Endodermal cell (in vitro differentiated cells): ENCODE measurements at places on chromosomes 11 and 22. TPM values are rescaled to one million over a fixed set of nuclear protein-coding genes. Genes with fewer than 3 reads are reported as not detected.

- DNase-seq: no peak
Observed at GRCh38 chr11:121884626-121885025, 231.4 kb downstream of the BLID start.

GRCh38 chr11:100459811-100460210 is 227.3 kb upstream of the ARHGAP42 start:
- no peak for DNase-seq

- no peak for DNase-seq
Observed at GRCh38 chr11:24685821-24686220, 189.0 kb downstream of the LUZP2 start.

DNA sequence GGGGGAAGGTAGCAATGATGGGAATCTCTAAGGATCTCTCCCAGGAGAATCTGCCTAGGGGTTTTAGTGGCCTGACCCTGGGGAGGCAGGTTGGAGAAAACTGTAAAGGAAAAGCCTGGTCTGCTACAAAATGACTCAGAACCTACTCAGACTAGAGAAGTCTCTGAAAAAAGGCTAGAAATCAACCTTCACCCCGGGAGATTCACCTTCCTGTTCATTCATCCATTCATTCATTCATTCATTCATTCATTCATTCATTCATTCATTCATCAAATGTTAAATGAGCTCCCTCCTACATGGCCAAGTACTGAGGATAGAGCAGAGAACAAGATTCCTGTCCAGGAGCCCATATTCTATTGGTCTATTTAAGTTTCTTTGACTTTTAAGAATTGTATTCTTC is 8.9 kb upstream of the ANKK1 start:
- no peak for DNase-seq

DNA sequence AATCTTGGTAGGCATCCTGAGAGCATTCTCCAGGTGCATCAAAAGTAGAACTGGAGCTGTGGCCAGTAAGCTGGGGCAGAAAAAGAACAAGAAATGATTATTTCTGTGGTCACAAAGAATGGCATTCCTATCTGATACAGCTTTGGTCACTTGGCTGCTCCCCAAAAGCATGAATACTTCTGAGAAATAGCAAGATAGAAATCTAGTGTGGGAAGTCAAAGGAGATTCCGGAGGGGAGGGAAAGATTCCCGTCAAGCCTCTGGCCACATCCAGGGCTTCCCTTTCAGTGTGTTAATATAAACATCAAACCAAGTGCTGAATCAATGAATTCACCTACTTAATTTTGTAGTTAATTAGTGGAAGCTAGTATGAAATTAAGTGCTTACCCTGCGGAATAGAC is 1185.4 kb downstream of the LRRC4C start:
- no peak for DNase-seq

DNA sequence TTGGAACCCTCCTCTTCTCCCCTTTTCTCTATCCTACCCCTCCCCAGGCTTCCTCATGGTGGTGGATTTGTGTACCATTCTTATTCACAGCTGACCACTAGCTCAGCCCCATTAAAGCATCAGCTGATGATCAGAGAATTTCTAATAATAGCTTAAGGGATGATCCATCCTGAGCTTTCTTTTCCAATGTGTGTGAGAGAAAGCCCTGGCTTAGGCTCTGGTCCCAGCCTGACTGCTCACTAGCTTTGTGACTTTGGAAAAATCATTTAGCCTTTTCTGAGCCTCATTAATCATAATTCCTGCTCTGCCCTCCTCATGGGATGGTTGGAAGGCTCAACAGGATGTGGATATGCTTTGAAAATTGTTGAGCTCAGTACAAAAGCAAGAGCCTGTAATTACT is 26.3 kb upstream of the CCDC90B start:
- no peak for DNase-seq

DNA sequence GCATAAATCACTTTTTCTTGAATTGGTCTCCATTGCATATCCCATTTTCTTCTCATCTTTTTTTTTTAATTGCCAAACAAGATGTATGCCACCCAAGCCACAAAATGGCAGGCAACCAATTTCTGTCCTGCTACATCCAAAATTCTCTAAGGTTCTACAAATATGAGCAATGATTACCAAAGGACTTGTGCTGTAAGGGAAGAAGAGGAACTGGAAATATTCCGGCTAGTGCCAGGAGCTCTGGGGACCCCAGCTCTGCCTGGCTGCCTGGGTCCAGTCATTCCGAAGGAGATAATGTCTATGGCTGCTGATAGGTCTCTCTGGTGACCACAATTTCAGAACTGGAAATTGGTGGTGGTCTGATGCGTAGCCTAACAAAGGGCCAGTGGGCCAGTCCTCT is 17.1 kb upstream of the SNX32 start:
- no peak for DNase-seq

DNA sequence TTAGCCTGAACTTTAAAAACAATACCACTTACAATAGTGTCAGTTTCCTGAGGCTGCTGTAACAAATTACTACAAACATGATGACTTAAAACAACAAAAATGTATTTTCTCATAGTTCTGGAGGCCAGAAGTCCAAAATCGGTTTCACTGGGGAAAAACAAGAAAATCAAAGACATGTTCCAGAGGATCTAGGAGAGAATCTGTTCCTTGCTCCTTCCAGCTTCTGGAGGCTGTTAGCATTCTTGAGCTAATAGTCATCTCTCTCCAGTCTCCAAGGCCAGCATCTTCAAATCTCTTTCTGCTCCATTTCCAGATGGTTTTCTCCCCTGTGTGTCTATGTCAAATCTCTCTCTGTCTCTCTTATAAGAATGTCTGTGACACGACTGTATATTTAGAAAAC is 67.6 kb upstream of the TEAD1 start:
- no peak for DNase-seq

DNA sequence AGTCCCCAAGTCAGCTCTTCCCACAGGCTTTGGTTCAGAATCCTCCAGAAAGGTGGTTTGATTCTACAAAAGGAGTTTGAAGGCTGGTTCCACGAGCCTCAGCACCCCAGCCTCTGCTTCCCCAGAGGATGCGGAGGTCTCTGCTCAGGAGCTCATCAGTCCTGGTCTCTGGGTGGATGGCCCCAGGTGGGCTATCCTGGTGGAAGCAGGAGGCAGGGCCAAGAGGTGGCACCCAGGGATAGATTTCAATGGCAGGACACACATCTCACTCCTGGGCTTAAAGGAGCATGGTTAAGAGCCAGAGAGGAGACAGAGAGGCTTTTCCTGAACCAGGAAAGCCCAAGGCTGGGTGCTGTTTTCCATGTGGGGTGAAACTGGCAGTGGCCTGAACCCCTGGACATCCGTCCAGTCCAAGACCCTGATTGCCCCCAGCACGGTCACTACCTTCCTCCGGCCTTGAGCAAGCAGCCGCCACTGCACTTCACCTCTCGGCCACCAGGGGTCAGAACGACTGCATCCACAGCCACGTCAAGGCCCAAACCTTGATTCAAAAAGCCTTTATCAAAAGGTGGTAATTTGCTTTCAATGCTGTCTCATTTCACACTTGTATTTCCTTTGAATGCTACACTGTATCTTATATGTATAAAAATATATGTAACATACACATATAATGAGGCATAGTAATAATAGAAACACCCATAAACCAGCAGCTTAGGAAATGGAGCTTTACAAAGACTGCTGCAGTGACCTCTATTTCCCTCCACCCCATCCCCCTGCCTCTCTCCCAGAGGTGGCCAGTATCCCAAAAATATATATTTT is 19.3 kb upstream of the FXYD2 start:
- peak; percentile 94 for DNase-seq

DNA sequence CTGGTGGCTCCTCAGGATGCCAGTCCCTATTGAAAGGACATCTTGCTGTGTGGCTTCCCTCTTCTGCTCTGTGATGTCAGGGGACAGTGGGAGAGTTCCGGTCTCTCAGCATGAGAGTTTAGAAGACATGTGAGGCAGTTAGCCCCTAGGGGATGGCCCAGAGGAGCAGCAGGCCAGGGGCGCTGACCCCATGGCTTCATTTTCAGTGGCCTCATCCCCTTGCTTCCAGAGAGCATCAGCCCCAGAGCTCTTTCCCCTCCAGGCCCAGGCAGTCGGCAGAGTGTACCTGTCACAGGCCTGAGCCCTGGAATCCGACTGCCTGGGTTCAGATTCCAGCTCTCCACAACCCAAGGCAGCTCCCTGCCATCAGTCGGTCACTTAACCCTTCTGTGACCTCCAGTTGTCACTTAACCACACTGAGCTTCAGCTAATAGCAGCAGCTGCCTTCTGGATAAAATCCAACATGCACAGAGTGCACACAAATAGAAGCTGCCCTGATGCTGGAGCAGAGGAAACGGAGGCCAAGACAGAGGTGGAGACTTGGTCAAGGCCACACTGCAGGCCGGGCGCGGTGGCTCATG is 14.1 kb upstream of the LRRC10B start:
- no peak for DNase-seq

DNA sequence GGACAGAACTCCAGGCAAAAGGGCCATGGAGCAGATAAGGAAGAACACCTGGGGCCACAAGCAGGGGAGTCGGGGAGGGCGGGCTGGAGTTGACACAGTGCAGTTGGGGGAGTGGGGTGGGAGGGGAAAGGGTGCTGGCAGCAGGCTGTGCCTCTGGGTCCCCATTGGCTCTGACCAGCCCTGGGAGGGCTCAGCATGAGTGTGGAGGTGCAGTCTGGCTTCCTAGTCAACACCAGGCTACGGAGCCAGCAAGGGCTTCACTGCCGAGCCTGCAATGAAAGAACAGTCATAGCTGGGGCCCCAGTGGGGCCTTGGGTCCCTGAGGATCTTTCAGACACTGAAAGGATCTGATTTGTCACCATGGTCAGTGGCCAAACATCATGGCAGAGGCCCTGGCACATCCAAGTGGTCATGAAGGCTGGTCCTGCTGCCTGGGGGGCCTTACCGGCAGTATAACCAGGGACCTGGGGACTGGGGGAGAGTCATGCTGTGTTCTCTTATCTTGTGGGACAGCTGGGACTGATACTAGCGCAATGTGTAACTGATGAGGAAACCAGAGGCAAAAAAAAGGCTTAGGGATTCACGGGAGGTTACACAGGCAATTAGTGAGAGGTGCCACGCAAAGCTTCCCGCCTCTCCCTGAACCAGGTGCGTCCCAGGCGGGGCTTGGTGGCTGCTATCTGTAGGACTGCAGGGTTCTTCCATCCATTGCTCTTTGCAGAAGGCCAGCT is 11.6 kb downstream of the SLC37A2 start:
- DNase-seq: no peak

GRCh38 chr22:44839061-44839460 is 86.7 kb downstream of the ARHGAP8 start:
- DNase-seq: no peak

- peak; percentile 87 for DNase-seq
Observed at GRCh38 chr11:79227767-79228755, 212.8 kb downstream of the TENM4 start.

DNA sequence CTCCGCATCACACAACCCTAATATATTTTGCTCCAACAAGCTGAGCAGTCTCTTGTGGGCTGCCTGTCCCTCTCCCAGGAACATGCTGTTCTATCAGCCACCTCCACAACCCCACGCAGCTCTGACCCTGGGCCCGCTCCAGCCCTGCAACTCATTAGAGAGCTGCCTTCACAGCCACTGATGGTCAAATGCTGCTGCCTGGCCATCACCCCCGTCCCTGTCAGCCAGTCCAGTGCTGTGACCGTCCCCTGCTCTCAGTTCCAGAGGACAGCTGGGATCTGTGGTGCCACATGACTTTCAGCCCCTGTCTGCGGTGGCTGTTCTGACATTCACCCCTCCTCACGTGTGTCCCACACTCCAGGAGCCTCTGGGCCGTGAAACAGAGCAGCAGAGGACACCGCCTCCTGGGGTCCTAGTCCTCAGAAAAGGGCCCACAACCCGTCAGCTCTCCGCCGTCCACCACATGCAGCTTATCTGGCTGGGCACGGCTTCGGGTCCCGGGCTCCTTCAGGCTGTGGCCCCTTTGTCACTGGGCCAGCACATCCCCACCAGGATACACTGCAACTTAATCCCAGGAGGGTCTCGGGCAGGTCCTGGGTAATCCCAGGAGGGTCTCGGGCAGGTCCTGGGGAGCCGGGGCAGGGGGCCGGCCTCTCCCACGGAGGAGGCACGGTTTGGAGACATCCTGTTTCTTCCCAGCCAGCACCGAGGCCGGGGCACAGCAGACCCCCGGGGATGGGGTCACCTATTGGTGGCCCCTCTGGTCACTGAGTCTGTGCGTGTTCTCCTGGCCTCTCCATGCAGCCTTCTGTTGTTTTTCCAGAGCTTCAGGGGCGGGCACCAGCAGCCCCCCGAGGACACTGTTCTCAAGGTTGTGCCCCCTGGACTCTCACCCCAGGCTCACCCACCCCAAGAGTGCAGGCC is 15.1 kb downstream of the CRELD2 start:
- DNase-seq: no peak

The ARHGAP20 gene
- 0.11 and 0.15 TPM in 2 replicates for total RNA-seq

The GLYATL1 gene
- total RNA-seq: 5.0 and 6.3 TPM in 2 replicates

The LIMK2 gene
- total RNA-seq: 23.6 to 44.4 TPM (median 41.4 TPM) in 3 replicates

The CCDC157 gene
- total RNA-seq: 3.6 to 7.2 TPM (median 7.0 TPM) in 3 replicates

The NAV2 gene
- total RNA-seq: 35.4 to 38.3 TPM (median 37.1 TPM) in 3 replicates

The LAYN gene
- 0.72 and 1.1 TPM in 2 replicates for total RNA-seq

The TXNRD2 gene
- total RNA-seq: 13.6 and 15.4 TPM in 2 replicates

The GLB1L2 gene
- 5.8 to 9.9 TPM (median 8.4 TPM) in 3 replicates for total RNA-seq

The OR5L2 gene
- total RNA-seq: not detected in 3 replicates

The CALCA gene
- not detected in 2 replicates for total RNA-seq

The GPR83 gene
- total RNA-seq: 0.26 and 0.41 TPM in 2 replicates

The NOL12 gene
- total RNA-seq: 3.2 to 27.7 TPM (median 26.8 TPM) in 3 replicates

The ANO9 gene
- 12.8 to 17.8 TPM (median 17.5 TPM) in 3 replicates for total RNA-seq

The MIAT gene
- total RNA-seq: 4.2 and 4.4 TPM in 2 replicates
